ENCODE measurements at places on chromosomes 16 and 17.

DNA sequence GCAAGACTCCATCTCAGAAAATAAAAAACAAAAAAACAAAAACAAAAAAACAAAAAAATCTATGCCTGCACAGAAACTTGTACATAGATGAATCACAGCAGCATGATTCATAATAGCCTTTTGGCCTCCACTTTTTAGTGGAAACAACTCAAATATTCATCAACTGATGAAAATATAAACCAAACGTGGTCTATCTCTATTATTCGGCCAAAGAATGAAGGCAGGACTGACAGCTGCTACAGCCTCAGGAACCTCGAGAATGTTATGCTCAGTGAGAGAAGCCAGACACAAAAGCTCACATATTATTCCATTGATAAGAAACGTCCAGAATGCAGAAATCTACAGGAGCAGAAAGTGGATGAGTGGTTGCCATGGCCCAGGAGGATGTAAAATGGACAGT is 19.8 kb downstream of the PPL start:
- DNase-seq, result no peak
- H3K4me1 ChIP-seq, result no peaks in the 10 kb centered on the region
- no peak overlapping the region for H3K27ac ChIP-seq
- peaks cover 10% of the 10 kb centered on the region for H3K27me3 ChIP-seq
- no peaks in the 10 kb centered on the region for H3K36me3 ChIP-seq

DNA sequence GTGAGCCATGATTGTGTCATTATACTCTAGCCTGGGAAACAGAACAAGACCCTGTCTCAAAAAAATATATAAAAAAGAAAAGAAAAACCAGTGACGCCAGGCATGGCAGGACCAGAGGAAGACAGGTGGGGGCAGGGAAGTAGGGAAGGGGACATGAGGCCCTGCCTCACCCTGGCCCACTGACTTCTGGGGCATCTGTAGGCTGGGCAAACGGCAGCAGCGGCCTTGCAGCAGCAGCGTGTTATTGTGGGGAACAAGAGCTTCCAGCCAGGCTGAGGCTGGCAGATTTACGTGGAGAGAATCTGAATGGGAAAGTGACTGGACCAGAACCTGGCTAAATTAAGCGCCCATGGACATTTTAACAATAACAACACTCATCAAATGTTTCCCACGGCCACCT is 19.4 kb downstream of the CMTM4 start:
- H3K4me1 ChIP-seq, result no peaks in the 10 kb centered on the region
- H3K4me3 ChIP-seq, result no peak overlapping the region
- no peaks in the 10 kb centered on the region for H3K27me3 ChIP-seq
- DNase-seq, result no peak

- peaks cover 3% of the 10 kb centered on the region for H3K27me3 ChIP-seq
- H3K4me3 ChIP-seq, result no peak overlapping the region
- peaks cover 2% of the 10 kb centered on the region for H3K4me1 ChIP-seq
- H3K27ac ChIP-seq, result no peak overlapping the region
- no peak for DNase-seq
Measured at GRCh38 chr16:270381-271255, 5.1 kb downstream of the RGS11 start.

- H3K4me3 ChIP-seq, result no peak overlapping the region
- DNase-seq, result no peak
- no peaks in the 10 kb centered on the region for H3K27me3 ChIP-seq
Measured at GRCh38 chr17:40247926-40248495, 28.9 kb downstream of the WIPF2 start.
